ENCODE measurements at places on chromosomes 2 and 18.
A peak's percentile ranks its signal among the peaks of the same experiment; 100 is the strongest.

GRCh38 chr18:48795696-48796095, 155.1 kb downstream of the SMAD7 start:
- DNase-seq = no peak

GRCh38 chr18:38923540-38923939, 1357.9 kb upstream of the CELF4 start:
- no peak for DNase-seq

DNA sequence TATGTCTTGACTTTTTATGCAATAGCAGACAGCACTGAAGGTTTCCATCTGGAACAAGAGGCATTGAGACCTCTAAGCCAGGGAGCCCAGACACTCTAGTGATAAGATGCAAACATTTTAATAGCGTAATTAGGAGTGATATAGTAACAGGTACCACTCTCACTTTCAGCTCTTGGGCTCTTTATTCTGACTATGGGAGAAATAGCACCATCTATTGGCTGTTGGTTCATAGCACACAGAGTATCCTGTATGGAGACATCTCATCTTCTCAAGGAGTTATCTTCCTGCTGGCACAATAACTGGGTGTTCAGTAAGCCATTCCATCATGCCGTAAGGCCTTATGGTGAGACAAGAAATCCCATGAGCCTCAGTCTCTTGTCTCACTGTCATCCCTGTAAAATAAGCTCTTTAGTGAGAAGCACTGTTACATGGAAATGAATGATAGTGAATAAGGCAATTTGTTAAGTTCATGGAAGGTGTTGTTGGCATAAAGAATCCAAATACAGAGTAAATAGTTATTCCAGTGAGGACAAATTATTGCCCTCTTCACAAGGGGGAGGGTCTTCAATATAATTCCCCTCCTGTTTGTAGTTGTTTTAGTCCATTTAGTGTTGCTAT, 48.3 kb downstream of the THUMPD2 start:
- peak; percentile 26 for DNase-seq

DNA sequence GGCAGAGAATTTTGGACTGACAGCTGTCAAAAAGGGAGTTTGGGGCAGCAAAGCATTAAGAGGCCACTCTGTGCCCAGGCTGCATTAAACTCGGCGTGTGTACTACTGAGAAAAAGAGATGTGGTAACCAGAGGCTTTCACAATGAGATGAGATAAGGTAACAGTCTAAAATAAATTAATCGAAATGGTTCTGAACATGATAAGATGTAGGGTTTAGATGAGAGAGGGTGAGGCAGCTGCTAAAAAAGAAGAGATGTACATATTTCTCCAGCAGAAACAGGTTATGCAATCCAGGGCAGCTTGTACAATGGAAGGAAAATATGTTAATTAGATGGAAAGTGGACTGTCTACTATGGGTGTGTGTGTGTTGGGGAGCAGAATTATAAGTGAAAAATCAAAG, 39.2 kb upstream of the ACTR3 start:
- DNase-seq = no peak

- DNase-seq = no peak
Observed at GRCh38 chr2:12350821-12351220, 365.9 kb upstream of the TRIB2 start.

GRCh38 chr2:39145906-39146421, 25.1 kb upstream of the SOS1 start:
- no peak for DNase-seq
